Activated CD4-positive, alpha-beta T cell treated with anti-CD3 and anti-CD28 coated beads, Interleukin-2, Interleukin-6, amounts not matched to agents 100 ng/mL and 50 ng/mL, durations not matched to agents 16 hours and 8 hours (primary cell): ENCODE measurements at places on chromosomes 7 and 10.

GRCh38 chr7:11485636-11486035 is 346.4 kb downstream of the THSD7A start:
- DNase-seq = no peak

DNA sequence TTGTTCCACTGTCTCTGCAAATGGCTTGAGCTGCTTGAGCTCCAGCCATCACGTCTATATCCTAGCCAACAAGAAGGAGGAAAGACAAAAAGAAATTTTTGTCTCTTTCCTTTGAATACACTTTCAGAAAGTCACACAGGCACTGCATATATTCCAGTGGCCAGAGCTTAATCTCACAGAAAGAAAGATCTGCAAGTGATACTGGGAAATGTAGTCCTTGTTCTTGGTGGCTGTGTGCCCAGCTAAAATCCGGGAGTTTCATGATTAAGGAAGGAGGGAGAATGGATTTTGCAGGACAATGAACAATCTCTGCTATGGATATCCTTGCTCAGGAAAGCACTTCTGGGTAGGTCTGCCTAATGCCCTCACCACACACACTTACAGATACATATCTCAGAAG is 19.5 kb upstream of the DLG5 start:
- DNase-seq = no peak

DNA sequence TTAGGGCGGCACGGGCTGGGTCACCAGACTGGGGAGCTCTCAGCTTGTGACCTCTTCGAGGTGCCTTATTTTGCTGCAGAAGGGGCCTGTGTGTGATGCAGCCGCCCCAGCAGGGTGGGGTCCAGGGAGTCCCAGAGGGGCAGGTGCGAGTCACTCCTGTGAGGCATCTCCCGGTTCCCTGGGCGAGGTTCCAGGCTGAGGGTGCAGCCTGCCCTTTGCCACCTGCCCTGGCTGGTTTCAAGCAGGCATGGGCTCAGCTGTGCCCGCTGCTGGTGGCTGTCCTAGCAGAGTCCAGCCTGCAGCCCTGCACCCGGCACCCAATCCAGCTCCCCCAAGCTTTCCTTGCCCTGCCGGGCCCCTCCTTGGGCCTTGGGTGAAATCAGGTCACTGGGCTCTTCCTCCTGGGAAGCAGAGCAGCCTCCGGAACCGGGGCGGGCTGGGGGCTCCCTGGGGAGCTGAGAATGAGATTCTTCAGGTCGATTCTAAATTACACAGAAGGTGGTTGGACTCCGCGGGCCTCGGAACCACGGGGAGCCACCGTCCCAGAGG is 64.8 kb downstream of the PWWP2B start:
- DNase-seq = no peak

- DNase-seq = no peak
Observed at GRCh38 chr10:515674-516073, 173.8 kb downstream of the DIP2C start.

DNA sequence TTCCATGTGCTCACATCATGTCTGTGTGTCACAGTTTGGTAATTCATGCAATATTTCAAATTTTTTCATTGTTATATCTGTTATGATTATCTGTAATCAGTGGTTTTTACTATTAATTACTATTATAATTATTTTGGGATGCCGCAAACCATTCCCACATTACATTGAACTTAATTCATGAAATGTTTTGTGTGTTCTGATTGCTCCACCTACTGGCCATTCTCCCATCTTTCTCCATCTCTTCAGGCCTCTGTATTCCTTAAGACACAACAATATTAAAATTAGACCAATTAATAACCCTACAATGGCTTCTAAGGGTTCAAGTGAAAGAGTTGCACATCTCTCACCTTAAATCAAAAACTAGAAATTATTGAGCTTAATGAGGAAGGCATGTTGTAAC is 398.5 kb downstream of the PCDH15 start:
- DNase-seq = no peak

- DNase-seq = no peak
Observed at GRCh38 chr10:78290131-78290750, 256.6 kb downstream of the RPS24 start.

DNA sequence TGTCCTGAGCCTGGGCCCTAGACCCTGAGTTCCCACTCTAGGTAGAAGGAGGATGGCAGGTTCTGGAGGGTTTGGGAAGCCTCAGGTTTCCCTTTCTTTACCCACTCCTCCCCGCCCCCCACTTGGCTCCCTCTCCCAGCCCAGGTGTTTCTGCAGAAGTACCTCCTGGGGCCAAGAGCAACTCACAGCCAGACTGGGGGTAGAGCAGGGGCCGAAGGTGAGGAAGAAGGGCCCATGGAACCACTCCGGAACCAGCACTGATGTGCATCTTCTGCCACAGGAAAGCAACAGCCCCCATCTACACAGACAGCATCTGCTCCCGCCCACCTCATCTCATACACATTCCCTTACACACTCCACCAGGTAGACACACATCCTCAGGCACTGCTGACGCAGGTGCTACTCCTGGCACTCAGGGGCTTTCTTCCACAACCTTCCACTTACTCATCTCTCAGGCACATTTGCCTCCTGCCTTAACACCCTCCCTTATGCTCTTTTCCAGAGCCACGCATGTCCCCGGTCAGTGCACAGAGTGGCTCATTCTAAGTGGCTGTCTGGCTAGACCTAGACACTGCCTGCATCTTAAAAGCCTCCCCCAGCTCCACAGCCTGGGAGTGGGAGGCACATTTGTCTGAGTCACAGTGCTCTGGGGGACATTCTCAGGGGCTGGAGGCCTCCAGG is 1.8 kb downstream of the EPHB6 start:
- no peak for DNase-seq

GRCh38 chr10:89032141-89032891 is 41.7 kb downstream of the FAS start:
- peak; percentile 63 for DNase-seq

DNA sequence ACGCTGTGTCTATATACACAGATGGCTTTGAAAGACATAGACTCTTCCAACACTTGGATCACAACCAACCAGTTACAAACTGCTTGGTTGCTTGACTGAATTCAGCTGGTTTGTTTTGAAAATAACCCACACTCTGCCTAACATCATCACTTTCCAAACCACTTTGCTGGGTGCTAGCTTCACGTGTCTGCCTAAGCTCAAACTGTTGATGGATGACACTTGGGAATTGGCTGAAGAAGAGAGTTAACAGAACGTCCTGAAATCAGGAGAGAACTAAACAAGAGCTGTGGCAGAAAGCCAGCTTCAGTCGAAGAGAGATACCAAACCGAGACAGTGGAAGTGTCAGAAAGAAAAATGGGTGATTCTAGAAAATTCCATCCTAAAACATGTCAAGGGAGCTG is 420.8 kb upstream of the AUTS2 start:
- no peak for DNase-seq

DNA sequence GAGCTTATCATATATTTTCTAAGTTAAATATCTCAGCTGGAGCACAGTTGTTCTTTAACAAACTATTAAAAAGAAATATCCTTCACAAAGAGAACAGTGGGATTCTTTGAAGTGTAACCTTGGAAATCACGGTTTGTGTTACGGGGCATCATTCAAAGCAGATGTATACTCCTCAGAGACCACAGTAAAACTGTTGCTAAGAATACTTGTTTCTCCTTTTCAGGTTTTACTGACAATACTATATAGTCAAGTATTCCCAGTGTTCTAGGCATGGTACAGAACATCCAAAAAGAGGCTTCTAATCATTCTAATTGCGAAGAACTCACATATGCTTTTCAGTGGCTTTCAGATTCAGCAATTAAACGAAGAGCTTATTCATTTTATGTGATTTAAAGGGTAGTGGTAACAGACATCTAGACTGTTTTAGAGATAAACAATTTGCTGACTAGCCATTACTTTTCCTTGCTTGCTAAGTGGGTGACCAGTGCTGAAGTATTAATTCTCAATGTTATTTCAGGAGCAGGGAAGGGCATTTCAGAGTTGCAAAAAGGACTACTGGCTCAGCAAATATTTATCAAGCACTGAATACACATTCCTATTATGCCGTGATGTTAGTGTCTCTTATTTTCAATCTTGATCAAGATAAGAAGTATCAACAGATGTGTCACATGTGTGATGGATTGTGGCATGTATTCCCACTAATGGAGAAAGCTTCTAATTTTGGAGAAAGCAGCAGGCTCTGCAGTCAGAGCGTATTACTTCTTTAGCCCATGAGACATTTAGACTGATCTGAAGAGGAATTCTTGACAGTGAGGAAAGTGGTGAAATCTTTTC is 236.8 kb downstream of the RNLS start:
- no peak for DNase-seq

DNA sequence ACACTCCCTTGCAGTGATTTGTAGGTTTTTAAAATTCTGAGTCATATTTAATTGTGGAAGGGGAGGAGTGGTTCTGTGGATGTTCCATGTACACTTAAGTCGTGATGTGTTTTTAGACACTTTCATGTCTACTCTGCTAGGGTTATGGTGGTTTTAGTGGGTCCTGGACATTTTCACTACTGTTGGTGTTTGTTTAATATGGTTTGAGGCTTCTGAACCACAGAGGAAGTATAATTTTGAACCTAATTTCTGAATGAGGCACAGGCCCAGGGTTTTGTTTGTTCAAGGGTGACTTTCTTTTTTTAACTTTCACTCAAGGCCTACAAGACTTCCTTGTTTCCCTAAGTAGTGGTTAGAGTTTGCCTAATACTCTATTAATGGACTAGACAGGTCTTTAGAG is 13.3 kb downstream of the SLC26A5 start:
- no peak for DNase-seq

DNA sequence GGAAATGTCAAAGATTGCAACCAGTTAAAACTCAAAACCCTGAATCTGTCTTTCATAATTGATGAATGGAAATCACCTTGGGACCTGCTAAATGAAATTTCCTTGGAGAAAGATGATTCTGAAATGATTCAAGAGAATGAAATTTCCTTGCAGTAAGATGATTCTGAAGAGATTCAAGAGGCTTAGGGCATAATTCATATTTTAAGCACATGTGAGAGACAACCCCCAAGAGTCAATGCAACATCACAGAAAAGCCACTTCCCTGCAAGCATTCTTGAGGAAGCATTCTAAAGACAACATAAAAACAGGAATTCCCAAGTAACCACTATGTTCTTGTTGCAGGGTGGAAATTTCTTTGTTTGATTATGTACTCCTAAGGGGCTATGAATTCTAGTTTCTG is 113.7 kb downstream of the RELN start:
- DNase-seq = no peak

- no peak for DNase-seq
Observed at GRCh38 chr10:52455098-52455497, 141.0 kb downstream of the DKK1 start.

DNA sequence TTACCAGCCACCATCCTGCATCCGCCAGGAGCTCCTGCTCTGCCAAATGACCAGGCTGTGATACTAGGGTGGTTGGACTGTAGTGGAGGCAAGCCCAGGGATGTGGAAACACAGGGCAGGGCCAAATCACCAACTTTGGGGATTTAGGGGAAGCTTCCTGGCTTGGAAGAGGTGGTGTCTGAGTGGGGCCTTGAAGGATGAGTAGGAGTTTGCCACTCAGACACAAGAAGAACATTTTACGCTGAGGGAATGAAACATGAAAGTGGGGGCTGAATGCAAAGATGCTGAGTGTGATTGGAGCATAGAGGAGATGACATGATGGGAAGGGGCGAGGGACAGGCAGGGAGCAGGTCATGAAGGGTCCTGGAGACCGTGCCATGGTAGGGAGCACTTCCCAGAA is 329.5 kb downstream of the RPS24 start:
- no peak for DNase-seq

- no peak for DNase-seq
Observed at GRCh38 chr10:11478807-11479206, 132.6 kb downstream of the USP6NL start.

DNA sequence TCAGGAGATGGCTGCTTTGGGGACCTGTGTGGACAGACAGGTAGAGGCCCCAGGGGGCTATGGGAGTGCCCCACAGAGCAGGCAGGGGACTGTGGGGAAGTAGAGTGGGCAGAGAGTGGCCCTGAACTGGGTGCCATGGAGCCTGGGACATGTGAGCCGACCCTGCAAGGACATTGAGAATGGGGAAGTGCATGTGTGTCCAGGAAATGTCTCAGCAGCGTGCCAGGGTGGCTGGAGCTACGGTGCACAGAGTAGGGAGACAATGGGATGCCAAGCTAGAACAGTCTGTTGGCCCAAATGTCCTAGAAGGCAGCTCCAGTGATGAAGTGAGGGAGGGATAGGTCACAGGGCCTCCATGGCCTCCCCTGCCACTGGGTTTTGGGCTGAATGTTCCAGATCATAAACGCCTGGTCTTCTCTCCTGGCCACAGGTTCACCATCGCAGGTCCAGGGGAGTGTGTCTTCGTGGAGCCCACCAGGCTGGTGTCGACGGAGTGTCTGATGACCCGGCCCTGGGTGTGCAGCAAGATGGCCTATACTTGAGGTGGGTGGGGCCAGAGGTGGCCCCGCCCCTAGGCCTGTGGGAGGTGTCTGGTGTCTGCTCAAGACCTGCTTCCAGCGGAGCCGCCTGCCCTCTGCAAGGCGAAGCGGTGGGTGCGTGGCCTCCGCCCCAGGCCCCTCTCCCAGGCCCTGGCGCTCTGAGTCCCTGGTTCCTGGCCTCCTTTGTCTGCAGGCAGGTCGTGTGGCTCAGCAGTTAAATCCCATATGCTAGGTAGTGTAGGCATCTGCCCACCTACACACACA is 20.5 kb downstream of the CLEC2L start:
- DNase-seq = peak; percentile 11

- no peak for DNase-seq
Observed at GRCh38 chr10:60508831-60509230, 119.2 kb upstream of the ANK3 start.

GRCh38 chr7:95102662-95103061 is 195.3 kb downstream of the PPP1R9A start:
- no peak for DNase-seq

DNA sequence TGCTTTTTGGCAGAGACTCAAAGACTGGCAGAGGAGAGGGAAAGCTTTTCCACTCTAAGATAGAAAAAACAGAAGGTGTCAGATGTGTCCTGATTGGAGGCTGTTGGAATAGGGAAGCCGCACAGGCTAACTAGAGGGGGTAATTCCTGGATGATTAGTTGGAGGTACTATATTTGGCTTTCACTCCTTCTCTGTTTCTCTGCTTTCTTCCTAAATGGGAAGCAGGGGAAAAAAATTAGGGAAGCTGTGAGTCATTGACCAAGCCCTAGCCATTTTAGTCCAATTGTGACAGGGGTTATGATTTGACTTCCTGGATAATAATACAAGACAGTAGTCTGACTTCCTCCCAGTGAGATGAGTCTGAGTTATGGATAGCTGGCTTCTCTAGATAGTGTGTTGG is 475.2 kb upstream of the CELF2 start:
- no peak for DNase-seq

DNA sequence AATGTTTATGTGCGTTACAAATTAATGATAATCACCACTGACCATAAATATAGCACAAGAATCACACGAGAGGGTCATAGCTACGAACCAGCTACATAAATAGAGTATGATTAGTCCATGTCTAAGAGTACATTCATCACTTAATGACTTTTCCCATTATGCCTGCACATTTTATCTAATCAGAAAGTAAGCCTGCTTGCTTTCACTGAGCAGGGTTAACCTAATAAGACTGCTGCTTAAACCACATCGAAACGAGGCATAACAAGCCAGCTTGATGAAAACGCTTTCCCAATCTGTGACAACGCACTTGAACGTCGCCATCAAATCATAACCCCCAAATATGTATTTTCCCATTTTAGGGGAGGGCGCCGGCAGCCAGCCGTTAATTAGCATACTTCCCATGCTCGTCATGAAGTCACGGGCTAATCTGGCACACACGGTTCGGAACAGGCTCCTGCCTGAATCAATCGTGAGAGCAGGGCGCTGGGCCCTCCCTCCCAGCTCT is 71.5 kb downstream of the EBF3 start:
- DNase-seq = no peak
